ENCODE measurements at places on chromosomes 11 and 22. TPM values are rescaled to one million over a fixed set of nuclear protein-coding genes. Genes with fewer than 3 reads are reported as not detected.

- no peak for DNase-seq
Observed at GRCh38 chr22:37497062-37497599, 10.9 kb upstream of the MFNG start.

- no peak for DNase-seq
Observed at GRCh38 chr11:128456566-128457268, 130.6 kb downstream of the ETS1 start.

Gene HEPACAM
- total RNA-seq = not detected

Gene KRTAP5-1
- total RNA-seq = not detected

Gene OR5L1
- not detected for total RNA-seq

- DNase-seq = no peak
Observed at GRCh38 chr22:44730022-44730393, 22.4 kb upstream of the ARHGAP8 start.

DNA sequence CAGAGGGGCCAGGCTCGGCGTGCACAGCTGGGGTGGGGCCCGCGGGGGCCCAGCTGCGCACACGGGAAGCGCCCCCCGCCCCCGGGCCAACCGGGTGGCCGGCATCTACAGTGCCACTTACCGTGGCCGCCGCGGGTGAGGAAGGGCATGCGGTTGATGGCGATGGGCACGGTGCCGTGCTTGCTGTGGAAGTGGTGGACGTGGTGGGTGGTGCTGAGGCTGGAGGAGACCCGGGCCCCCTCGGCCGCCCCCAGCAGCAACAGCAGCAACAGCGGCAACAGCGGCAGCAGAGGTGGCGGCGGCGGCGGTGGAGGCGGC is 51.4 kb downstream of the SLC22A12 start:
- DNase-seq = no peak

Gene KDM4D
- 1.1 TPM for total RNA-seq

DNA sequence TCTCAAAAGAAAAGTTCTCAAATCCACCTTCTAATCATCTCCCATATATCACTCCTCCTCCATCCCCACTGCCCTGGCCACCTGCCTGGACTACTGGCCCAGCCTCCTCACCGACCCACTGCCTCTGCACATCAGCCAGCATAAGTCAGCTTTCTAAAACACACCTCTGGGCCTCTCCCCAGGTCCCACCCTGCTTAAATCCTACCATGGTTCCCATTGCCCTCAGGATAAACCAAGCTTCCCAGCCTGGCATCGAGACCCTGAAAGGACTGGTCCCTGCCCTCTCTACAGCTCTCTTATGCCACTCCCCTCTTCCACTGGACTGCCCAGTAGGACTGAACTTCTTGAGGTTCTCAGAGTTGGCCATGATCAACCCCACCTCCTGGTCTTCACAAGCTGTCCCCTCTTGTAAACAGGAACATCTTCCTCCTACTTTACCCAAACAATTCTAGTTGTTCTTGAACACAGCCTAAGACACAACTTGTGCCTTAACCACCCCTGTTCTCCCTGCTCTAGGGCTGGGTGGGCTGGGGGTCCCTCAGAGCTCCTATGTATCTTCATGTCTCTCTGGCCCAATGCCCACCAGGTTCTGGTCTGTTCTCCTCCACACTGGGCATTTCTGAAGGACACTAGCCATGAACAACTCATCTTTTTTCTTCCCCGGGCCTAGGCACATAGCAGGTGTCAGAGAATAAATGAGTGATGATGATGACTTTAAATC is 12.6 kb upstream of the P2RY6 start:
- DNase-seq = no peak

DNA sequence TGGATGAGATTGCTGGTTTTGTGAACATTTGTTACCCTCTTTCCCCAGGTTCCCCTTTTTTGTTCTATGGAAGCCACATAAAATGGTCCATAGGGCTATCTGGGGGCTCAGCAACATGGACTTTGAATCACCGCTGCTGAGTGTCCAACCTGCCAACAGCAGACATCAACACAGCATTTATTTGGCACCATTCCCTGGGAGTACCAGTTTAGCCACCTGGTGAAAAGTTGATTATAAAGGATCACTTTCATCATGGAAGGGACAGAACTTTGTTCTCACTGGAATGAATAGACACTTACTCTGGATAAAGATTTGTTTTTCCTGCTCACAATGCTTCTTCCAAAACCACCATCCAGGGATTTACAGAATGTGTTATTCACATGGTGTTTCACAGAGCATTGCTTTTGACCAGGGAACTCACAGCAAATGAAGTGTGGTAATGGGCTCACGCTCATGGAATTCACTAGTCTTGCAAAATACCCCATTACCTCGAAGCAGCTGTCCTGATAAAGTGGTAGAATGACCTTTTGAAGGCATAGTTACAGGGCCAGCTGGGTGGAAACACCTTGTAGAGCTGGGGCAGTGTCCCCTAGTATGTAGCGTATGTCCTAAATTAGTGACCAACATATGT is 43.9 kb downstream of the ADM start:
- DNase-seq = no peak

- DNase-seq = peak; percentile 22
Observed at GRCh38 chr22:46070215-46070802, 80.0 kb upstream of the PPARA start.

Gene CCDC82
- 29.9 TPM for total RNA-seq

DNA sequence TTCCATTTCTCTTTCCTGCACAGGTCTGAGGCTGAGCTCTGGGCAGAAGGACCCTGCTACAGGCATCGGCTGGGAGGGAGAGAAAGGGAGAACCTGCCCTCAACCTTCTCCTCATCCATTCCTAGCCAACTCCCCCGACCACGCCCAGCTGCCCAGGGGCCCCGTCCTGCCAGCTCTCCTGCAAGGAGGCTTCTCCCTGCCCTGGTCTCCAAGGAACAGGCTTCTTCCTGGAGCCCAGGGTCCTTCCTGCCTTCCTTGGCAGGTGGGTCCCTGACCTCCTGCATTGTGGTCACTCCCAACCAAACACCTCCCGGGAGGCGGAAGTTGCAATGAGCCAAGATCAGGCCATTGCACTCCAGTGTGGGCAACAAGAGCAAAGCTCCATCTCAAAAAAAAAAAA is 12.5 kb upstream of the HMOX1 start:
- no peak for DNase-seq

GRCh38 chr11:108524422-108524821 is 26.2 kb upstream of the POGLUT3 start:
- no peak for DNase-seq

Gene APOA4
- total RNA-seq = not detected

- DNase-seq = no peak
Observed at GRCh38 chr11:28632338-28632737, 524.1 kb downstream of the METTL15 start.

GRCh38 chr11:63622323-63622722 is 8.1 kb upstream of the PLAAT3 start:
- no peak for DNase-seq

DNA sequence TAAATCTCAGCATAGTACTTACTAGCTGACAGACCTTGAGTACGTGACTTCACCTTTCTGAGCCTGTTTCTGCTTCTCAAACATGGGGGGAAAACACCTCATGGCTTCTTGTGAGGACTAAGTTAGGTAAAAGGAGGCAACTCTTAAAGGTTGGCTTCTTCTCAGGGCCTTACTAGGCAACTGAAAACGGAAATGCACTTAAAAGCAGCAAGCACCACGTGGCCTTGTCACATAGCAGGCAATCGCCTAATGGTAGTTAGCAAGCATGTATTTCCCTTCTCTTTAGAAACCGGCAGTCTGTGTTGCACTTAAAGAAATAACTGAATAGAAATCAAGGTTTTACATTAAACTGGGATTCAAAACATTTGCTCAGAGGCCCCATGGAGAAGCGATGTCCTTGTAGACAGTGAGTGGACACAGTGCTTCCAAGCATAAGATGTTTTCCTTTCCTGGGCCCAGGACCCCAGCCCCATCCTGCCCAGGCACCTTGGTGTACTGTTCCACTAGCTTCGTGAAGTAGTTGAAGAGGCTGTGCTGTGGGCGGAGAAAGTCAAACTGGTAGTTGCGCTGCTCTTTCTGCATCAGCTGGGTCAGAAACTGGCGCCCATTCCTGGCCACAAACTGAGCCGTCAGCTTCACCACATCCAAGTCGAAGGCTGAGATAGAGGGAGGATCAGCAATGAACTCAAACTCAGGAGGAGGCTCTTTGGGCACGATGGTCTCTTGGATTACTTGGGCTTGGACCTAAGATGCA is 12.1 kb downstream of the SF3A1 start:
- DNase-seq = no peak

Gene OR52I2
- total RNA-seq = not detected

Gene SMTNL1
- not detected for total RNA-seq

GRCh38 chr22:35098921-35099320 is 33.0 kb downstream of the ISX start:
- no peak for DNase-seq

Gene SEC14L2
- 25.6 TPM for total RNA-seq

DNA sequence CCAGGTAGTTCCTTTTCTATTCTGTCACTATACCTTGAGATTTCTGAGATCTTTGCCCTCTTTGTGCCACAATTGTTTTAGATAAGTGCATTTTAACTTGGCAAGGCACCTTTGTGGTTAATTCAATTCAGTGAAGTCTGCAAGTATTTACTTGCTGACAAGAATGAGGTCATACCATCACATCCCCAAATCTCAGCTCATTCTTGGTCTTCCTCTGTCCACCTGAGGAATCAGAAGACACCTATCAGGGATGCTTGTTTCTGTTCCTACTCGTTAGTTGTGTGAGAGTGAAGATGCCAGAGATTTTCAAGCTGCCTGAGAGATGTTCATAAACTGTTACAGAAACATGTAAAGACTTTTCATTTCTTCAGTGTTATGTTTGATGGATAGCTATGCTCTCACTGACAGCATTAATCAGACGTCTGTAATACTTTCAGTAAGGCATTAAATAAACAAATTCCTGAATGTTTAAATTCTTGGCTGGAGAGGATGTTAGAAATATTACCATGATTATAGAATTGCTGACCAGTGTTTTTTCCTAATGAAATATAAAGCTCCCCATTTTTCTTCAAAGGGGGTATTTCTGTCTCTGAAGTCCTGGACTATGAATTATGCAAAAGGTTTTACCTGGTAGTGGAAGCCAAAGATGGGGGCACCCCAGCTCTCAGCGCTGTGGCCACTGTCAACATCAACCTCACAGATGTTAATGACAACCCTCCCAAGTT is 135.0 kb upstream of the MTNR1B start:
- no peak for DNase-seq

DNA sequence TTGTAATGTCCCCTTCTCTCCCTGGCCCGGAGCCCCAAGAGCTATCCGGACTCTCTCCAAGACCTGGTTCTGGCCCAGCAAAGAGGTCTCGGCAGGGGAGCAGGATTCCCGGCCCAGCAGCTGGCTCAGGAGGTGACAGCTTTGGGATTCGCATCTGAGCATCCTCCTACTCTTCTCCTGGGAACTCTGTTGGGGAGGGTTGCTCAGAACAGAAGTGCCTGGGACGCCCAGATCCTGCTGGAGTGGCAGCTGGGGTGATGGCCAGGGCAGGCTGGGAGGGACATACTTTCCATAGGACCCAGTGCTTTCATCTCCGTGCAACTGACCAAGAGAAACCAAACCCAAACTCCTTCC is 83.6 kb upstream of the PRODH start:
- DNase-seq = no peak

Data from activated T-helper 1 cell treated with anti-CD3 and anti-CD28 coated beads, Interleukin-12 subunit alpha, Interleukin-12 subunit beta, Interleukin-2, Interleukin-4 antibody, amounts not matched to agents 30 ng/mL and 10 ng/mL and 1 ng/mL, durations not matched to agents 14 hours and 24 hours and 36 hours (primary cell).